ENCODE measurements at places on chromosomes 6 and 20.

- no peaks in the 10 kb centered on the region for H3K4me1 ChIP-seq
- H3K36me3 ChIP-seq: no peaks in the 10 kb centered on the region
- no peaks in the 10 kb centered on the region for H3K27me3 ChIP-seq
These were observed 240.1 kb downstream of the KCNQ5 start for GRCh38 chr6:72861935-72862432.

DNA sequence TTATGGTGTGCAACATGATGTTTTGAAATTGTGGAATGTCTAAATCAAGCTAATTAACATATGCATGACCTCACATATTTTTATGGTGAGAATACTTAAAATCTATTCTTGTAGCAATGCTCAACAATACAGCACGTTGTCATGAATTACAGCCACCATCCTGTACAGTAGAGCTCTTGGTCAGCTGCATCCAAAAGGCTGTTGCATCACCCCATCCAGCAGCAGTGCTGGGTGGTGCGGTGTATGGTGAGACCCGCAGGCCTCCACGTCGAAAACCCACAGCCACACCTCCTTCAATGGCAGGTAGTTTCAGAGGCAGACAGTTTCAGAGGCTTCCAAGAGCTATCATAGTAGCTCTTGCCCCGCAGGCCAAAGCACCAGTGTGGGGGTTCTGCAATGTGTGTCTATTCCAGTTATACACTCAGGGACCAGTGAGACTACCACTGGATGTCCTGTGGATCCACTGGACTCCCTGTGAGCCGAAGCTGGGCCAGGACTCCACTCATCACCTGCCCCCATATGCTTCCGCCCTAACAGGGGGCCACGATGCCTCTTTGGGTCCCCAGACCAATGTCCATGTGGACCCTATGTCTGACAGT lies 23.4 kb downstream of the PACSIN1 start:
- DNase-seq: no peak
- no peak overlapping the region for H3K27ac ChIP-seq
- H3K4me1 ChIP-seq: no peaks in the 10 kb centered on the region

DNA sequence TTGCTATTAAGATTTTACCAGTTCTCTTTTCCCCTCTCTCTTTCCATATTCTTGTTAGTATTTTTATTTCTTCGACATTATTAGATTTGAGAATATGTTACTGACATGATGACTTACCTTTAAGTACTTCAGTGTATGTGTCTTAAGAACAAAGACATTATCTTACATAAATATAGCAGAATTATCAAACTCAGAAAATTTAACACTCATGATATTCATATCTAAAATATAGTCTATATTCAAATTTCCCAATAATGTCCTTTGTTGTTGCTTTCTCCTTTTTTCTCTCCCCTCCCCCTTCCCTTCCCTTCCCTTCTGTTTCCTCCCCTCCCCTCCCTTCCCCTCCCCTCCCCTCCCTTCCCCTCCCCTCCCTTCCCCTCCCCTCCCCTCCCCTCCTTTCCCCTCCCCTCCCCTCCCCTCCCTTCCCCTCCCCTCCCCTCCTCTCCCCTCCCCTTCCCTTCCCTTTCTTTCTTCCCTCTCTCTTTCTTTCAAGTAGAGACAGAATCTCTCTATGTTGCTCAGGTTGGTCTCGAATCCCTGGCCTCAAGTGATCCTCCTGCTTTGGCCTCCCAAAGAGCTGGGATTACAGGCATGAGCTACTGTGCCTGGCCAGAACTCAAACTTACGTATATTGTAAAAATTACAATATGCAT lies 56.5 kb downstream of the RSPH3 start:
- DNase-seq: no peak
- H3K4me3 ChIP-seq: no peak overlapping the region
- no peak overlapping the region for H3K27ac ChIP-seq
- H3K36me3 ChIP-seq: no peaks in the 10 kb centered on the region
- no peaks in the 10 kb centered on the region for H3K4me1 ChIP-seq
- H3K27me3 ChIP-seq: no peaks in the 10 kb centered on the region

- DNase-seq: no peak
- H3K4me3 ChIP-seq: no peak overlapping the region
- H3K27ac ChIP-seq: no peak overlapping the region
- no peaks in the 10 kb centered on the region for H3K4me1 ChIP-seq
- no peaks in the 10 kb centered on the region for H3K36me3 ChIP-seq
These were observed 34.6 kb downstream of the STK35 start for GRCh38 chr20:2136275-2136674.

DNA sequence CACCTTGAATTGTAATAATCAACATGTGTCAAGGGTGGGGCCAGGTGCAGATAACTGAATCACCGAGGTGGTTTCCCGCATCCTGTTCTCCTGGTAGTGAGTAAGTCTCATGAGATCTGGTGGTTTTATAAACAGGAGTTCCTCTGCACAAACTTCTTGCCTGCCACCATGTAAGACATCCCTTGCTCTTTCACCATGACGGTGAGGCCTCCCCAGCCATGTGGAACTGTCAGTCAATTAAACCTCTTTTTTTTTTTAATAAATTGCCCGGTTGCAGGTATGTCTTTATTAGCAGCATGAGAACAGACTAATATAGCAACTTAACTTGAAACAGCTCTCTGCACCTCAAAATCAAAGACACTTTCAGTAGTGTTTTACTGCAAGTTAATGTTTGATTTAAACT lies 121.6 kb downstream of the OGFRL1 start:
- no peak overlapping the region for H3K4me3 ChIP-seq
- H3K27me3 ChIP-seq: no peaks in the 10 kb centered on the region
- H3K36me3 ChIP-seq: no peaks in the 10 kb centered on the region
- 0 out of 2 replicates have a peak, but pooled peaks cover 3% of the 10 kb centered on the region for H3K4me1 ChIP-seq
- H3K27ac ChIP-seq: no peak overlapping the region
- DNase-seq: no peak

DNA sequence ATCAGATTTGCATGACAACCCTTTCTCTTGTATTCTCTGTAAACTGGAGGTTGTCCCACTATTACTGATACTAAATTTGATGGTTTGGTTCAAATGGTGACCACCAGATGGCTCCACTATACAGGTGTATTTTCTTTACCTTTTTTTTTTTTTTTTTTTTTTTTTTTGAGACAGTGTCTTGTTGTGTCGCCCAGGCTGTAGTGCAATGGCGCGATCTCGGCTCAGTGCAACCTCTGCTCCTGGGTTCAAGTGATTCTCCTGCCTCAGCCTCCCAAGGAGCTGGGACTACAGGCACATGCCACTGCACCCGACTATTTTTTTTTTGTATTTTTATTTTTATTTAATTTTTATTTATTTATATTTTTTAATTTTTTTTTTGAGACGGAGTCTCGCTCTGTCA lies 6.6 kb upstream of the WTAP start:
- DNase-seq: peak; percentile 29
- H3K36me3 ChIP-seq: no peaks in the 10 kb centered on the region
- H3K27ac ChIP-seq: no peak overlapping the region
- H3K4me1 ChIP-seq: no peaks in the 10 kb centered on the region
- no peak overlapping the region for H3K4me3 ChIP-seq

DNA sequence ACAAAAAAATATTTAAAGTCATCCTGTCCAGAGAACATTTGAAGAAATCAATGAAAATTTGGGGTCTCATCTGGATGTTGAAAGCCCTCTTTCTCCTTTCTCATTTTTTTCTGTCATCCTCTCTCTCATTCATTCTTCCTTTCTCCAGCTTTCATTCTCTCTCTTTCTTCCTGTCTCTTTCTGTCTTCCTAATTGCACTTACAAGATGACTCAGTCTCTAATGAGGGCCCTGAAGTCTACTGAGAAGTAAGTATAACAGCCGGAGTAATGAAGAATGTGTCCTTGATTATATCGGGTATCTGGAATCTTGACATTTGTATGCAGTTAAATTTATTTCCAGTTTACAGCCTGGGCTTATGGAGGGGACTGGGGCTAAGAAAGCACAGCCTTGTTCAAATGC lies 232.2 kb upstream of the SULF2 start:
- H3K36me3 ChIP-seq: no peaks in the 10 kb centered on the region
- DNase-seq: no peak
- H3K4me3 ChIP-seq: no peak overlapping the region
- no peaks in the 10 kb centered on the region for H3K4me1 ChIP-seq

Data from iPS DF 6.9 (cell line).